Fibroblast of pulmonary artery (primary cell): ENCODE measurements at places on chromosomes 3 and 15.

GRCh38 chr15:93179700-93180102, 90.7 kb upstream of the RGMA start:
- DNase-seq, result no peak

- no peak for DNase-seq
Measured at GRCh38 chr3:56887402-56888025, 85.8 kb upstream of the ARHGEF3 start.

DNA sequence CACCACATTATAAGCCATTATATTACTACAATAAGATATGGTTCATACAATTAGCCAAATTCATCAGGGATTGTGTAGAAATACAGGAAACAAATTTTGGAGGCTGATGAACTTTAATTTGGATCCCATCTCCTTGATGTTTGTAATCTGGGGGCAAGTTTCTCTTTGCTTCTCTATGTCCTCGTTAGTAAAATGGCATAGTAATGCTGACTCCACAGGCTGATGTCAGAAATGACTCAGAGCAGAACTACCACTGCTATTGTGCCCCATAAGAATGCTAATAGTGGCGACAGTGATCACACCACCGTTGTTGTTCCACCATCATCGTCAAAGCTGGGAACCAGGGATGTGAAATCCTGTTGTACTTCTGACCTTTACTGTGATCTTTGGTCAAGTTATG, 722.3 kb upstream of the LMCD1 start:
- DNase-seq, result peak; percentile 54

DNA sequence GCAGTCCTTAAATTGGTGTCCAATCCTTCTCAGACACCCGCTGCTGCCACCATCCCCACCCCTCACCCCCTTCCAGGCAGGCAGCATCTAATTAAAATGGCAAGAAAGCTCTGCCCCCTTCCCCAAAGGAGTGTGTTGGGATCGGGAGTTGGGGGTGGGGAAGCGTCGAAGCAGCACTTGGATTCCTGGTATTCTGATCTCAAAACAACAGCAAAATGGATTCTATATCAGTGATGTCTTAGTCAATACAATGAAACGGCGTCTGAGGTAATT, 1.4 kb downstream of the TNIK start:
- DNase-seq, result no peak

DNA sequence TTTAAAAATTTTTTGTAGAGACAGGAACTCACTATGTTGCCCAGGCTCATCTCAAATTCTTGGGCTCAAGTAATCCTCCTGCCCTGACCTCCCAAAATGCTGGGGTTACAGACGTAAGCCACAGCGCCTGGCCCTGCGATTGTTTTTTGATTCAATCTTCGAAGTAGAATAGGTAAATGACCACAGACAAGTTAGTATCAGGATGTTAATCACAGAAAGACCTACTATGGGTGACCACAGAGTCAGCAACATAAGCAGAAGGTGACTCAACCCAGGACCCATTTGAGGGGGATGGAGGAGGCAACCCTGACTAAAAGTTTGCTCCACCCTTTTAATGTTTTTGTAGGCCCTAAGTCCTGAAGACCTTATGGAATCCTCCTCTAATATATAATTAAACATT, 10.0 kb upstream of the USP3 start:
- no peak for DNase-seq

DNA sequence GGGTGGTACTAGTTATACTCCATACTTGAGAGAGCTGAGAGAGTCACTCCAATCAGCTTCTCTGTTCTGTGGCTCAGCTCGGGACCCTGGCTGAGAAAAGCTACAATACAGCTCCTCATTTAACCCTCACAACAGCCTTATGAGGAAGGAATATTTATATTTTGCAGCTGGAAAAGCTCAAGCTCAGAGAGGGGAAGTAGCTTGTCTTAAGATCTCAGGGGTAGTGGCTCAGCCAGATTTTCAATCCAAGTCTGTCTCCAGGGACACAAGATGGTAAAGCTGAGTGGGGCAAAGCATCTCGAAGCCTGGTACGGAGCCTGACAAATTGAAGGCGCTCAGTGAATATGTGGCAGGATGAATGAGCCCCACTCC, 14.8 kb downstream of the SCAMP2 start:
- no peak for DNase-seq

DNA sequence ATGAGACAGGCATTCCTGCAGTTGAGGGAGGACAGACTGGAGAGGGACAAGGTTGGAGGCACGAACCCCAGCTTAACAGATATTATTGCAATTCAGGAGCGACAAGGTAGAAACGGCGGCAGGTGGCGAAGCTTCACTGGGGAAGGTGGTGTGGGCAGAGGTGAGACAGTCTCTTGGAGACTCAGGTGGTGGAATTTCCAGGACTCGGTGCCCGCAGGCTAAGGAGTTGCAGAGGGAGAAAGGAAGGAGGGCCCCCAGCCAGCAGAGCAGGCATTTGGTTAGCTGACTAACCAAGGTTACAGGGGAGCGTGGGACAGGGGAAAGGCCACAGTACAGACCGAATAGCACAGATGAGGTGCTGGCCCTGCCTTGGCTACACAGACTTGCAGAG, 3.0 kb downstream of the FAM174B start:
- no peak for DNase-seq

DNA sequence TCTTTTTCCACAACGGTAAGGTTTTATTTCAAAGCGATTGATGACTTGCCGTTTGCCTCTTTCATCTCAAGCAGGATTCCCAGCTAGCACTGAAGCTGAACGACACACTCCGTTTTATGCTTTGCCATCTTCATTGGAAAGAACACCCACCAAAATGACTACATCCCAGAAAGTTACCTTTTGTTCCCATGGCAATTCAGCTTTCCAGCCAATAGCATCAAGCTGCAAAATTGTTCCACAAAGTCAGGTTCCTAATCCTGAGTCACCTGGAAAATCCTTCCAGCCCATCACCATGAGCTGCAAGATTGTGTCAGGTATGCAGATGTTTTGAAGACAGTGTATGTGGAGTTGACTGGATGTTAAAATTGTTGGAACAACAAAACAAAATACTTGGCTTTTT, 56.5 kb downstream of the YEATS2 start:
- no peak for DNase-seq

DNA sequence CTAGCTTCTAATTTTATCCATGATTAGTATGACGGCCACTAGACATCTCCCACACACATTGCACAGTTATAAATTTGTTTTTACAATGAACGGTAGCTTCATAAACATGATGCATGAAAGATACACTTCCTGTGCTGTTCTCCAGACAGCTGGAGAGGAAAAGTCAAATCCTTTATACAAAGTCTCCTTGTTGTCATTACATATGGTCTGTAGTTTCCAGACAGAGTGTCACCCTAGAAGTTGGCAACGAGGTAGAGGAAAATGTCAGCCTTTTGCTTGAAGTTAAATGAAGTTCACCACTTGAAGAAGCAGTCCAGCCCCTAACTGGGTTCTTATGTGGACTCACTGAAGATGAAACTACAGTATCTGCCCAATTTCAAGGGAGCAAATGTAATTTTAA, 253.0 kb upstream of the P2RY1 start:
- DNase-seq, result peak; percentile 35

GRCh38 chr3:114421204-114421603, 127.4 kb downstream of the TIGIT start:
- DNase-seq, result no peak

- DNase-seq, result no peak
Measured at GRCh38 chr3:36405190-36405589, 24.9 kb downstream of the STAC start.

- DNase-seq, result peak; percentile 6
Measured at GRCh38 chr3:131549340-131549739, 46.6 kb upstream of the MRPL3 start.

GRCh38 chr3:56998076-56998529, 62.4 kb upstream of the SPATA12 start:
- DNase-seq, result no peak

DNA sequence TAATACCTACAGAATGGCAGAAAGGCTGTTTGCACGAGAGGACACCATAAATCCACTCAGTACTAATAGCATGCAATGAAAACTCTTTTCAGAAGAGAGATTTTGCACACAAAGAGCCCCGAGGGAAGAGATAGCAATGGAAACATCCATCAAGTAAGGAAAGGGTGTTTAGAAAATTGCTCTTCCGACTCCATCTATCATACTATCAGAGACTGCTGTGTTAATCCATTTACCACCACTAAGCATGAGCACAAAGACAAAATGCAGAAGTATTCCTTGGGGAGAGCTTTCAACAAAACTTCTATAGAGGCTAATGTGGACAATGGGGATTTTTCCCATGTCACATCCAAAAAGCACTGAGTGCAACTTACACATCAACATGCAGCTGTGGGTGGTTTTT, 72.1 kb upstream of the PLAAT1 start:
- DNase-seq, result no peak

- DNase-seq, result no peak
Measured at GRCh38 chr15:43249236-43249635, 17.5 kb downstream of the TGM5 start.

GRCh38 chr3:157089455-157090221, 70.3 kb downstream of the CCNL1 start:
- peak; percentile 89 for DNase-seq

DNA sequence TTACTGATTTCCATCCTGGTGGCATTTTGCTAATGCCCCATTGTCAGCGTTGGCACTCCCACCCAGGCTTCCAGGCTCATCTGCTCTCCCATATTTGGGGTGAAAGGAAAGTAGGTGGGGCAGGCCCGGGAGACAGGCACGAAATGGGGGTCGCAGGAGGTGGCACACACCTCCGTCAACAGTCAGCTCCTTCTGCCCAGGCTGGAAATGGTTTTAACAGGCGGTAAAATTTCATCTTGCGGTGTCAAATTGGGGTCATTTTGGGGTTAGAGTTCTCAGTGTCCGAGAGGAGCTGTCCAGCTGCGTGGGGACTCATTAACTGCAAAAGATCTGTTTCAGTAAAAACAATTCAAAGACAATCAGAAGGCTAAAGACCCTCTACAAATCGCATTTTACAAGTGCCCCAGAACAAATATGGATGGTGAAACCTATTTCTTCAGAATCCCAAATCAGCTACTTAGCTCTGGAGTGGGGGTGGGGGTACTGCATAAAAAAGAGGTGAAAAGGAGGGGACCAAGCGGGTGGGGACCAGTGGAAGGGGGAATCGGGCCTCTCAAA, 4.2 kb upstream of the MEIS2 start:
- DNase-seq, result no peak

- peak; percentile 93 for DNase-seq
Measured at GRCh38 chr15:64693134-64693533, 82.3 kb downstream of the RBPMS2 start.

DNA sequence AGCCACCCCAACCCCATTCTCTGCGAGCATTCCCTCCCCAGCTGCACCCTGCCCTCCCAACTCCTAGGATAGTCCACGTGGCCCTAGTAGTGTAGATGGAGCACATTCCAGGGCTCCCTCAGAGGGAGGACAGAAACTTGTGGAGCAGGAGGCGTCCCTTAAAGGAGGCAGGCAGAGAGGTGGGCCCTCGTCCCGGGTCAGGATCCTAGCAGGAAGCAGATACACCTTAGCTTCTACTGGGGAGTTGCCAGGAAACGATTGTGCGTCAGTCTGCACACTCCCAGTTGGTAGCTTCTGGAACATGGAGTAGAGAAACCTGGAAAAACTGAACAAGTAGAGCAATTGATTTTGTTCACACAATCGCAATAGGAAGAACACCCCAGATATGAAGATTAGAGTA, 43.9 kb upstream of the KLHL25 start:
- DNase-seq, result no peak

DNA sequence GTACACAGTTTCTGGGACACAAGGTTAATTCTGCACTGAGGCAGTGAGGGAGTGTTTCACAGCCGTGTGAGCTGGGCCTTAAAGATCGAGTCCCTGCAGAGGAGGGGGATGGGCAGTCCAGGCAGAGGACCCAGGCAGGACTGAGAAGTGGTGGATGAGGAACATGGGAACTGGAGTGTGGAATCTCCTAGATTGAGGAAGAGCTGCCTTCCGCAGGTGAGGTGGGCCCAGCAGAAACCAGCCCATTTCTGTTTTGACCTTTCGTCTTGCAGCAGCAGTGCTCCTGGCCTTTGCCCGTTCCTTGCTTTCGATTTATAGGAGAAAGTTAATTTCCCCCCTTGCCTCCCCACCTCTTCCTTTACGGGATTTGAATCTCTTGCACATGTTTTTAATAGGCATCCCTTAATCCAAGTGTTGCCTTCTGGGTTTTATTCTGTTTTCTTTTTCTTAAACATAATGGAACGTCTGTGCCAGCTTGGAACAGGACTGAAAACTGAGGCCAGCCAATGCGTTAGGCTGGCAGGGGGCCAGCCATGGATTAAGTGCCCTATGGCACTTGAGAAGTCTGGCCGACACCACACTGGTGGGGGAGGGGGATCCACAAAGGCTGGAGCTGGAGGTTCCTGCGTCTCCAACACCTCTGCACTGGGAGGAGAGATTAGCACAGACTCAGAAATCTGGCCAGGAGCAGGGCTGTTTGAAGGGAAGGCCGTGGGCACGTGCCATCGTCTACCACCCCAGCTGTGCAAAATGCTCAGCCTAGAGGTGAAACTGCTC, 78.1 kb downstream of the AAGAB start:
- DNase-seq, result no peak

DNA sequence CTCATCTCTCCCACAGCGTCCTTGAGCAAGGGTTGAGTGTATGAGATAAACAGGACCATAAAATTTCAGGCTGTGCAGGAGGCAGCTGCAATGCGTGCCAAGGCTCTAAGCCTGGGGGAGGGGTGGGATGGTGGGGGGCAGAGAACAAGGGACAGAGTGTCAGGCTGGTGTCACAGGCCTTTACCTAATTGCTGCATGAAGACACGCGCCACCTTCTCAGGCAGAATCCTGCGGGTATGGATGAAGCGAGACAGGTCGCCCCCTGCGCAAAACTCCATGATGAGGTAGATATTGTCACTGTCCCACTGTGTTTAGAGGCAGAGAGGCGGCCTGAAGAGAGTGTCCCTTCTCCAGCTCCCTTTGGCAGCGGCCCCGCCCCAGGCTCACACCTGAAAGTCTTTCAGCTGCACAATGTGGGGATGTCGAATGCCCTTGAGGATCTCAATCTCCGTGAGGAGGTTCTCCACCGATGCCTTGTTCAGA, 1.0 kb downstream of the ULK3 start:
- no peak for DNase-seq

- no peak for DNase-seq
Measured at GRCh38 chr15:75397494-75397893, 29.1 kb upstream of the MAN2C1 start.

GRCh38 chr15:28182216-28182615, 83.1 kb upstream of the OCA2 start:
- DNase-seq, result no peak

- no peak for DNase-seq
Measured at GRCh38 chr3:1103525-1103924, 10.7 kb downstream of the CNTN6 start.
